ENCODE measurements at places on chromosomes 7 and 10.

- no peak for DNase-seq
Observed at GRCh38 chr10:77381750-77382149, 255.9 kb downstream of the KCNMA1 start.

GRCh38 chr7:139641337-139641992, 118.0 kb downstream of the CLEC2L start:
- DNase-seq: no peak

- DNase-seq: no peak
Observed at GRCh38 chr10:17053513-17053912, 76.1 kb downstream of the CUBN start.

DNA sequence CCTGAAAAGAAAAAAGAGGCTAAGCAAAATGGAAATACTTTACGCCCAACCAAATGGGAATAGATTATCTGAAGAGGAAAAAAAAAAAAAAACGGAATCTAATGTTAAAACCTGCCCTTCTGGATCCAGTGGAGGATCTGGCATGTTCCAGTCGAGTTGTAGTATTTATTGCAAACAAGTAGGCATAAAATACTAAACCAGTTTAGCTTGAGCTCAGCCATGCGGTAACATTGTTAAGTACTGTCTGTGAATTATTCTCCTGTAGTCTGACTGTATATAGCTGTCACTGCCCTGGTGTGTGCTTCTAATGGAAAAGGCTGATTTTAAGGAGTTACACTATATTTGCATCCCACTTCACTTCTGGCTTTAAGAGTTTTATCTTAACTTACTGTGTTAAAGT, 40.3 kb downstream of the CELF2 start:
- DNase-seq: no peak

- no peak for DNase-seq
Observed at GRCh38 chr7:110065121-110065520, 1025.8 kb upstream of the LRRN3 start.

- DNase-seq: no peak
Observed at GRCh38 chr10:34728361-34728760, 86.7 kb downstream of the PARD3 start.

DNA sequence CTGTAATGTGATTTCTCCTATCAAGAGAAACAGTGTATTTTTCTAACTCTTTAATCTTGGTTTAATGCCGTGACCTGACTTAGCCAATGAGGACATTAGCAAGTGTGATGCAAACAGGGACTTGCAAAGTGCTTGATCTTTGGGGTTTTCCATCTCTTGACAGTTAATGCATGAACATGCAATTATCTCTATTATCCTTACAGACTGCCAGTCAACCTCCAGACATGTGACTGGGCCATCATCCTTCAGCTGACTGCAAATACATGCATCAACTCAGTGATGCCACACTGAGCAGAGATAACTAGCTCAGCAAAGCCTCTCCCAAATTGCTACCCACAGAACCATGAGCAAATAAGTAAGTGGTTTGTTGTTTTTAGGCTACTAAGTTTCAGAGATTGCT, 409.6 kb downstream of the GPAM start:
- DNase-seq: no peak

GRCh38 chr7:119482209-119482608, 790.8 kb upstream of the KCND2 start:
- DNase-seq: no peak

DNA sequence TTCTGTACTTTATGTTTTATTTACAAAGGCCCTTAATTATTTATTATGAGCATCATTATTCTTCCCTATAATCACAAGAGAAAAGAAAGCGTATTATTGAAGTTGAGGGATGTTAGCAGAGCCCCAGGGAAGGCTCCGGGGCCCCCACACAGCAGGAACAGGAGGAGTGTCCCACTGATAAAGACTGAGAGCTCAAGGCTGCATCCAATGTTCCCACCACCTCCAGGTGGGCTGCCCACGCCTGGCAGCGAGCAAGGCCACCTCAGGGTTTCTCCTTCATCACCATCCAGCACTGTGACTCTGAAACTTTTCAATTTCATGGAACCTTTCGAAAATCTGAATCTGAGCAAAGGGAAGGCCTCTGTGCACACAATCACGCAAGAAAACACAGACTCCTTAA, 35.9 kb upstream of the WIPF3 start:
- no peak for DNase-seq

DNA sequence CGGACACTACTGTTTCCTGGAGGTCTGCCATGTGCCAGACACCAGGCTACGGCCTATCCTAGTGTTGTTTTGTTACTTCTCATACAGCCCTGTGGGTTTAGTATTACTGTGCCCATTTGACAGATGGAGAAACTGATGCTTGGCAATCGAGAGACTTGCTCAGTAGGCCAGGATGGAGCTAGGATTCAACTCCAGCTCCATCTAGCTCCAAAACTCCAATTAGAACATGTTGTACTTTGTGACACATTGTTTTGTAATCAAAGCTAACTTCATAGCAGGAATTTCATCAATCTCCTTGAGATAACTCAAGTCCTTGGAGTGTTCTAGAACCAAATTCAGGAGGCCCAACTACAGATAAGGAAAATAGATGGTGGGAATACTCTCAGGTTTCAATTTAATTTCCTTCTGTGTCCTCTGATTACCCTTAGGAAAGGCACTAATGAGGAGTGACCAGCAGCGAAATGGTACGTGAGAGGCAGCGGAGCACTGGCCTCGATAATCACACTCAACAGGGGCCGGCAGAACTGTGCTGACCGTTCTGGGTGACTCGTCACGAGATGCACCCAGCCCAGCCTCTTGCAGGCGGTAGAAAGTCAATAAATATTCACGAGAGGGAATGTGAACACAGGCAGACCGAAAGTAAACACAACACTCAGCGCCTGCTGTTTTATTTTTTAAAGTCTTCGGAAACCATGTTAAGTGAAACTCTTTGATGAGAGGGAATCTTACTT, 269.6 kb upstream of the NEBL start:
- DNase-seq: no peak

GRCh38 chr10:18254086-18254485, 113.9 kb downstream of the CACNB2 start:
- no peak for DNase-seq

GRCh38 chr10:98858525-98858924, 377.1 kb downstream of the HPSE2 start:
- no peak for DNase-seq

- peak; percentile 87 for DNase-seq
Observed at GRCh38 chr10:73879296-73880173, 5.2 kb upstream of the CAMK2G start.

- no peak for DNase-seq
Observed at GRCh38 chr7:127578711-127579275, 6.6 kb downstream of the GCC1 start.

DNA sequence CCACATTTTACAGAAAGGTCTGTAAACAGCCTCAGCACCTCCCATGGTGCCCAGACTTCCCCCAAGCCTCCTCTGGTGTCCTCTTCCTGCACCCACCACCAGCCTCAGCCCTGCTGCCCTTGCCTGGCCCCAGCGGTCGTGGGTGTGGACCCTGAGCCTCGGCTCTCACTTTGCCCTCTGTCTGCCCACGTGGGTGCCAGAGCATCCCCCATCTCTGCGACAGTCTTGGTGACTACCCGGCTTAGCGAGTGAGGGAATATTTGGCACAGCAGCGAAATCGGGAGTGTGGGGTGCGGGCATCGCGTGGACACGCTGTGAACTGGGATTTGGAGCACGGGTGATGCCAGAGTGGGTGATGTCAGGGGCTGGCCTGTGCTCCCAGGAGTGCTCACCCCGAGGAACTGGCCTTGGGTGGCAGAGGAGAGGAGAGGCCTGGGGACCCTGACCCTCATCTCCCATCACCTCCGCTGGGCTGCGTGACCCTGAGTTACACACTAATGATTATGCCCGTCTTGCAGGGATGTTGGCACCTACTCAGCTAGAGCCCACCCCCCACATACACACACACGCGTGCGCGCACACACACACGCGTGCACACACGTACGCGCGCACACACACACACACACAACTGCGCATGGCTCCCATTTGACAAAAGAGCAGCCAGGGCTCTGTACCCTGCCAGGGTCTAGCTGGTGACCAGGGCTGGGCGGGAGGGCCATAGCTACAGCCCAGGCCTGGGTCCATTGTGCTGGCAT, 8.7 kb downstream of the ELFN1 start:
- no peak for DNase-seq

GRCh38 chr7:1748076-1748838, 78.2 kb downstream of the ELFN1 start:
- no peak for DNase-seq

DNA sequence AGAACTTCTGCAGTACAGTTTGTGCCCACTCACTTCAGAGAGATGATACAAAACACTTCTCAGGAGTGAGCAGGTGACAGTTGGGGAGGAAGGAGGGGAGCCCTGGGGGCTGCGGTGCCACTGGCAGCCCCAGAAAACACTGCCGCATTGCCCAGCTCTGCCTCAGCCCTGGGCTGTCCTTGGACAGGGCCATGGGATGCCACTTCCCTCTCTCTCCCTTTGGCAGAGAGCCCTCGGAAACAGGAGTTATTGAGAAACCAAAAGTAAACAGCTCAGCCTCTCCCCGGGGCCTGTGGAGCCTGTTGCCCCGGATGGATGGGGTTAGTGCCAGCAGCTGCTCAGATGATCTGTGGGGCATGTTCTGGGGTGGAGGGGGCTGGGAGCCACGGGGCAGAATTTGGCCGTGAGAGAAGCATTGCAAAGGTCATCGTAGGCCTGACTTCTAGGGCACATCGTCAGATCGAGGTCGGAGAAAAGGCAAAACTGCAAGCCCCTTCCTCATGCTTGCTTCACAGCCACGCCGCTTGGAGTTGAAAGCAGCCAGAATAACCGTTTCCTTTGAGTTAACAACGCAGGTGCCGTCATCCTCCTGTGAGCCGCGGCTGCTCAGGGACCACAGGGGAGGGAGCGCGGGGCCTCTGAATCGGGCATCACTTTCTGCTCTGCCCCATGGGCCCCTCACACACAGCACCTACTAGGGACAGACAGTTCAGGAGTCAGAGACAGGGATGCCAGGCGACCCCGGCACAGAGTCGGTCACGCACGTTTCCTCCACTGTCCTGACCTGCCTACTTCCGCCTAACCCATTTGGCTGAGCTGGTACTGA, 256.4 kb downstream of the CAMK1D start:
- DNase-seq: no peak

DNA sequence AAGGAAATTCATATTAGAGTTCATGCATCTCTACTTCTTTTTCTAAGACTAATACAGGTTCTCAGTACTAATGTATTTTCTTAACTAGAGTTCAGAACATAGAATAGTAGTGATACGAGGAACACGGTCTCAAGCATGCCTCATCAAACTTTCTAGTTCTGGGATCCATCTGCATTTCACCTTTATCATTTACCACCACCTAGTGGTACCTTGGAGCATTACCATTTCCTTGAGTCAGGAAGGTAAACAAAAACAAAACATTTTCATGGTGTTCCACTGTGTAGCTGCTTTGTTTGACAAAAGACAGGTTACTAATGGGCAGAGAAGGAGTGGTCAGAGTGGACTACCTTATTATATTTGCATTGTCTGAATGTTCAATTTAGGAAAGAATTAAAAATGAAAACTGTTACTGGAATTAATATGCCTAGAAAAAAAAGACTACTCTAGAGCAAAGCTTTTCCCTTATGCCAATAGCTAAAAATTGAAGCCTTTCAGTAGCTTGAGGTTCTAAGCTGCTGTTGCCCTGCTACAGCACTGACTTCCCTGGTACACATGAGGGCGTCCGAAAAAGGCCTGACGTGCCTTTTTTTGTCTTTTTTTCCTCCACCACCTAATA, 44.5 kb downstream of the STARD3NL start:
- DNase-seq: no peak

DNA sequence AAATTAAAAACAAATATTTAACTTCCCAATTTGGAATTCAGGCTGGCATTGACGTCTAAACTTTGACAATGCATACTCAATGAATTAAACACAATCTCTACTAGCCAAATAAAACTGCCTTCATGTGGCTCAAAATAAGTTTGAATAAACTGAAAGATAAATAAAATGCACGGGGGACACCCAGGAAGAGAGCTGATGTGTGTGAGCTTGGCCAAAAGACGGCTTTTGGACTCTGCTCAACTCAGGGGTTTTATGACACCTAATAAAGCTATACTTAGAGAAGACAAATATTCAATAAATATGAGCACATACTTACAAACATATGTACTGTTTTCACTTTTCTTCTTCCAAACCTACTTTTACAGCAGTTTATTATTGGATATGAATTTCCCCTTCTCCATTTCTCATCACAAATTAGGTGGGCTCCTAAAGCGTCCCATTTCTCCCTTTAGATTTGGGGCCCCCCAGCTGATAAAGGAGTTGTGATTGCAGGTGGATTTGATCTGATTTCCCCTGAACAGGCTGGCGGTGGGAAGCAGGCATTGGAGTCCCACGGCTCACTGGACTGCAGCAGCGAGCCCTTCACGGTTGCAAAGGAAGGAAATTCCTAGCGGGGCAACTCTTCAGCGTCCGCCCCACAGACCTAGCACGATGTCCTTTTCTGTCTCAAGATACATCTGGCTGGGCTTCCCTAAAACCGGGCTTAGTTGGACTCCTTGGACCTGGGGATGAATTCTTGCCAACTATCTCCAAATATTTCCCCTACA, 79.6 kb downstream of the INSIG1 start:
- DNase-seq: no peak

- DNase-seq: peak; percentile 74
Observed at GRCh38 chr7:90320801-90321494, at the start of gene FAM237B. Gene FAM237B, minus strand, starts transcription at chr7:90321304. Its CDS starts 1,556 bp downstream, at chr7:90319748.

DNA sequence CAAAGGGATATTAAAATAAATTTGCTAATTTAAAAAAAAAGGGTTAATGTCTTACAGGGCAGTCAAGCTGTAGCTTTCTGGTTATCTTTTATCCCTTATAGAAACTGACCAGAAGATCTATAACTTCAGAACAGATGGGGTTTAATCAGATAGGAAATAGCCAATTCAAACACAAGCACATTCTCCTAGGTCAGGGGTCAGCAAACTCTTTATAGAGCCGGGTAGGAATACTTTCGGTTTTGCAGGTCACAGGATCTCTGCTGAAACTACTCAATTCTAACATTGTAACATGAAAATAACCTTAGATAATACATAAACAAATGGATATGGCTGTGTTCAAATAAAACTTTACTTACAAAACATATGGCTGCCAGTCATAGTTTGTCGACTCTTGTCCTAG, 479.8 kb downstream of the ADRA2A start:
- DNase-seq: no peak

DNA sequence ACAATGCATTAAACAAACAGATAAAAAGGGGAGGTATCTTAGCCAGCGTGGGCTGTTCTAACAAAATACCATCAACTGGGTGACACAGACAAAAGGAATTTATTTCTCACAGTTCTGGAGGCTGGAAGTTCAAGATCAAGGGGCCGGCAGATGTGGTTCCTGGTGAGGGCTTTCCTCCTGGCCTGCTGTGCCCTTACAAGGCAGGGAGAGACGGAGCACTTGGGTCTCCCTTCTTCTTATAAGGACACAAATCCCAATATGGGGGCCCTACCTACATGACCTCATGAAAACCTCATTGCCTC, 281.6 kb upstream of the KLF14 start:
- DNase-seq: no peak

GRCh38 chr7:158114056-158114850, 473.4 kb downstream of the PTPRN2 start:
- no peak for DNase-seq

DNA sequence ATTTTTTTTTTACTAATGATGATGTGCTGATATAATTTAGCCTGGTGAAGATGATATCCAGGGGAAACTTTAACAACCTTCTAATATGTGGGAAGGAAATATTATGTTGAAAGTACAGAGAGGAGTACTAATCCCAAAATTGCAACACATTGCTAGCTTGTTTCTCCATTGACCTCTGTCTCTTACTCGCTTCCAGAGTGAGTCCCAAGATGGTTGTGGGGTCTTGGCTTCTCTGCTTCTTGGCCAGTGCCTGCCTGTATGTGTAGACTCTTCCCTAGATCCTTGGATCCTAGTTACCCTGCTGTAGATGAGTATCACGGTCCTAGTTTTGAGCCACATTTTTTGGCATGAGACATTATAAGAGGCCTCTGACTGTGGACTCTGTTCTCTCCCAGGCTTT, 17.5 kb downstream of the BMPER start:
- DNase-seq: no peak

Measured in ecto neural progenitor cell (in vitro differentiated cells).